Occipital lobe (tissue), 3 donors: ENCODE measurements at places on chromosomes 7 and 10. TPM values are rescaled to one million over a fixed set of nuclear protein-coding genes. Genes with fewer than 3 reads are reported as not detected.

The CACNA2D1 gene
- total RNA-seq: 149 TPM

The CTAGE4 gene
- 0.31 TPM for total RNA-seq

The NUTM2B gene
- total RNA-seq: 2.3 TPM

The SPDYE16 gene
- not detected for total RNA-seq

The ITGA8 gene
- 2.8 TPM for total RNA-seq

The GPNMB gene
- total RNA-seq: 5.3 TPM
